Epithelial cell of proximal tubule (primary cell): ENCODE measurements at places on chromosomes 3 and 15.

- no peak for DNase-seq
Measured at GRCh38 chr15:55694652-55695150, 48.3 kb downstream of the PRTG start.

- no peak for DNase-seq
Measured at GRCh38 chr3:59262076-59262498, 212.3 kb upstream of the CFAP20DC start.

GRCh38 chr3:98655666-98656065, 62.3 kb upstream of the CPOX start:
- no peak for DNase-seq

GRCh38 chr3:88947013-88947412, 160.4 kb upstream of the EPHA3 start:
- DNase-seq, result no peak

GRCh38 chr15:42992626-42993025, 72.0 kb upstream of the TTBK2 start:
- no peak for DNase-seq

DNA sequence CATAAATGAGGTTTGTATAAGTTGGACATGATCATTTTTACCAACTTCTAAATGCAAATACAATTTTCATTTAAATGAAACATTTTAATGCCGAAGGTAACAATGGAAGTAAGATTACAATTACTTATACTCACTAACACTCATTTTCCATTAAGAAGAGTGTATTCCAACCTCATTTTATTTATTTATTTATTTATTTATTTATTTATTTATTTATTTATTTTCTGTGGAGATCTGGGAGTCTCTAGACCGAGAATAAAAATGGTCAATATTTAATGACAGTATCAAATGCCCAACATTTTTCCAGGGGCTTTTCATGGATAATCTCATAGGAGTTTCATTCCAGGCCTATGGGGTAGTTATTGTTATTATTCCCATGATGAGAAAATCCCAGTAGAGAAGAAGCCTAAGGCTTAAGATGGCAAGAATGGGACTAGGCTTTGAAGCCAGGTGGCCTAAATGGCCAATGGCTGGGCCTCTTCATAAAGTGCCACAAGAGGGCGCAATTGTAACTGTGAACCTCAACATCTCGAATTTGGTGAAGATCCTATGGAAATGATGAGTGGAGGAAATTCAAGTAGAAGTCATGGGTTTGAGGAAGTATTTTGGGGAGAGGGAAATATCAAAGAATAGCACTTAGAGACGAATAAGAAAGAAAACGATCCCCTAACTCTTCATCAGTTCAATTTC, 21.3 kb downstream of the VGLL3 start:
- no peak for DNase-seq

GRCh38 chr3:173902871-173903270, 505.3 kb downstream of the NLGN1 start:
- no peak for DNase-seq
